ENCODE measurements at places on chromosomes 3 and 15.

DNA sequence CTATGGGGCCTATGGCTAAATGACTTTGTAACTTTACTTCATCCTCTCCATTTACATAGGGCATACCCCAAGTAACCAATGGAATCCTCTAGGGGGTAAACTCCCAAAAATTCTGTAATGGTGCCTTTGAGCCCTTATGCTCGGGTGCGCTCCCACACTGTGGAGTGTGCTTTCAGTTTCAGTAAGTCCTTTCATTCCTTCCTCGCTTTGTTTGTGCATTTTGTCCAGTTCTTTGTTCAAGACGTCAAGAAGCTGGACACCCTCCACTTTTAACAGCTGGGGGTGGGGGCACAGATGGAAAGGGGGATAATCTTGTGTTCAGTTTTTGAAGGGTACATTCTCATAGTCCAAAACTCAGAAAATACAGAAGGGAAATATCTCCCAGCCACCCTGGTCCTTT is 84.4 kb upstream of the C2CD4B start:
- DNase-seq = no peak

GRCh38 chr3:188962253-188963247 is 209.2 kb upstream of the TPRG1 start:
- no peak for DNase-seq

GRCh38 chr3:67781218-67781617 is 126.8 kb upstream of the SUCLG2 start:
- no peak for DNase-seq

- DNase-seq = no peak
These were observed 45.8 kb upstream of the DYNC1LI1 start for GRCh38 chr3:32616267-32616962.

DNA sequence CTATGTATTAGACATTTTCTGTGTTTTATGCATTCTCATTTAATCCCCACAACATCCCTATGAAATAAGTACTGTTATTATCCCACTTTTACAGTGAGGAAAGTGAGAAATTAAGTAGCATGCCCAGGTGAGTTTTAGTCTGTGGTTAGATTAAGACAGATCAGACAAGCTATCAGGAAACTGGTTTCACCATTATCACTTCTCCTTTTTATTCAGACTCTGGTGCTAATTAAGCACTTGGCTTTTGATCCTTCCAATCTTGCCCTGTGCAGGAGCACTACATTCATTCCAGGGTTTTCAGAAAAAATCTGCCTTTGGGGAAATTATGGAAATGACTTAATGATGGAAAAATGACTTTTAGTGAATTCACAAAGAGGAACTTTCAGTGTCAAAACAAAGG is 115.2 kb downstream of the TMEM108 start:
- no peak for DNase-seq

DNA sequence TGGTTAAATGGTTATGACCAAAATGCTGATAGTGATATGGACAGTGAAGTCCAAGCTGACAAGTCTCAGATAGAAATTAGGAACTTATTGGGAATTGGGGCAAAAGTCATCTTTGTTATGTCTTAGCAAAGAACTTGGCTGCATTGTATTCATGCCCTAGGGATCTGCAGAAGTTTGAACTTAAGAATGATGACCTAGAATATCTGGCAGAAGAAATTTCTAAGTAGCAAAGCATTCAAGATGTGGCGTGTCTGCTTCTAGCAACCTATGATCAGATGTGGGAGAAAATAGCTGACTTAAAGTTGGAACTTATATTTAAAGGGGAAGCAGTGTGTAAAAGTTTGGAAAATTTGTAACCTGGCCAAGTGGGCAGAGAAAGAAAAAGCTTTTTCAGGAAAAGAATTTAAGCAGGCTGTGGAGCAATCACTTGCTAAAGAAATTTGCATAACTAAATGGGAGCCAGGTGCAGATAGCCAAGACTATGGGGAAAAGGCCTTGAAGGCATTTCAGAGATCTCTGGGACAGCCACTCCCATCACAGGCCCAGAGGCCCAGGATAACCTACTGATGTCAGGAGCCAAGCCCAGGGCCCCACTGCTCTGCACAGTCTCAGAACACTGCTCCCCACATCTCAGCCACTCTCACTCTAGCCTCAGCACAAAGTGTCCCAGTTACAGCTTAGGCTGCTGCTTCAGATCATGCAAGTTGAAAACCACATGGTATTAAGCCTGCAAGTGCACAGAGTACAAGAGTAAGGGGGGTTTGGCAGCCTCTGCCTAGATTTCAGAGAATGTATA is 147.8 kb upstream of the TGFBR2 start:
- no peak for DNase-seq

DNA sequence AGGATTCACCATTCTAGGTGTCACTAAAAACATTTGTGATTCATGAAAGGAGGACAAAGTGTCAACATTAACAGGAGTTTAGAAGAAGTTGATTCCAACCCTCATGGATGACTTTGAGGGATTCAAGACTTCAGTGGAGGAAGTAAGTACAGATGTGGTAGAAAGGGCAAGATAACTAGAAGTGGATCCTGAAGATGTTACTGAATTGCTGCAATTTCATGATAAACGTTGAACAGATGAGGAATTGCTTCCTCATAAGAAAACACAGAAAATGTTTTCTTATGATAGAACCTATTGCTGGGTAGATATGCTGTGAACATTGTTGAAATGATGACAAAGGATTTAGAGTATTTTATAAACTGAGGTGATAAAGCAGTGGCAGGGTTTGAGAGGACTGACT is 23.5 kb upstream of the ATP2C1 start:
- DNase-seq = no peak
